ENCODE measurements at places on chromosomes 11 and 22. TPM values are rescaled to one million over a fixed set of nuclear protein-coding genes. Genes with fewer than 3 reads are reported as not detected.

ISX gene
- 0.30 TPM for polyA plus RNA-seq

DNA sequence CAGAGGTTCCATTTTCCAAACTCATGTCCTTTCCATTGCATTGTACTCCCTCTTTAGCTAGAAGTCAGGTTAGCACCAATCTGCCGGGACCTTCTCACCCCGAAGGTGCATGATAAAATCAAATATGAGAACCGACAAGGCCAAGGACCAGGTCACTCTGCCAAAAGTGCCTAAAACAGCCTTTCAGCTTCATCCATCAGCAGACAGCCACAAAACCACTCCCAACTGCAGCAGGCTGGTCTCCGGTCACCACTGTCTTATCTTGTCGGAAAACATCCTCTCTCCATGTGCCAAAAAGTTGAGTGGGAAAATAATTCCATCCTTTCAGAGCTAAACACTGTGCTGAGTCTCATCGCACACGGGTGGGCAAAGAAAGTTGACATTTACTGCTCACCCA is 1.4 kb downstream of the PI4KA start:
- no peak for DNase-seq

DNA sequence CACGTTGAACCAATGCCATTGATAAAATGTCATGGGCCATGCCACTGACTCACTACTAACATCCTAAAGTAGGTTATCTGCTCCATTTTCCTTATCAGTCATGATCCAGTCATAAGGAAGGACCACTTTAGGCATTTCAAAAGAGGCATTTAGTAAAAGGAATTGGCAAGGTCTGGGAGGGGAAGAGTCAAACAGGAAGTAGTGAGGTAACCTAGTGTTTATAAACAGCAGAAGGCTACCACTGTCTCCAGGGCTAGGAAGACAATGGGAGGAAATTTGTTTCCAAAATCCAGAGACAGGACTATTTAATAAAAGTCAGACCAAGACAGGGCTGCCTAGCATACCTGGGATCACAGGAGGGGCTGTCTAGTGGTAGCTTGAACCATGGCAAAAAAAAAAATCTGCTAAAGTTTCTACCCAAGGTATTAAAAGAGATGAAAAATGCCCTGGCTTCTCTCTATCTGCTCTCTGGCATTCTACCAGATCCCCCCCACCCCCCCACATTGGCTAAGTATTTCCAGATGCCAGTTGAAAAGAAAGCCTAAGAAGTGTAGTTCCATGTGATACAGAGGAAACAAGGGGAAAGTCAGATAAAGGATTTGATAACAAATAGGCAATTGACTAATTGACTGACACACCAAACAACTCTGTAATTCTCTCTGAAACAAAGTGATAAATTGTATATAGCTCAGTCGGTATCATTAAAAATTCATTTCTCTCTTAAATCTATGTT is 50.4 kb upstream of the C11orf87 start:
- no peak for DNase-seq

ELFN2 gene
- polyA plus RNA-seq, result 1.5 TPM

BCO2 gene
- polyA plus RNA-seq, result 7.0 TPM

DNA sequence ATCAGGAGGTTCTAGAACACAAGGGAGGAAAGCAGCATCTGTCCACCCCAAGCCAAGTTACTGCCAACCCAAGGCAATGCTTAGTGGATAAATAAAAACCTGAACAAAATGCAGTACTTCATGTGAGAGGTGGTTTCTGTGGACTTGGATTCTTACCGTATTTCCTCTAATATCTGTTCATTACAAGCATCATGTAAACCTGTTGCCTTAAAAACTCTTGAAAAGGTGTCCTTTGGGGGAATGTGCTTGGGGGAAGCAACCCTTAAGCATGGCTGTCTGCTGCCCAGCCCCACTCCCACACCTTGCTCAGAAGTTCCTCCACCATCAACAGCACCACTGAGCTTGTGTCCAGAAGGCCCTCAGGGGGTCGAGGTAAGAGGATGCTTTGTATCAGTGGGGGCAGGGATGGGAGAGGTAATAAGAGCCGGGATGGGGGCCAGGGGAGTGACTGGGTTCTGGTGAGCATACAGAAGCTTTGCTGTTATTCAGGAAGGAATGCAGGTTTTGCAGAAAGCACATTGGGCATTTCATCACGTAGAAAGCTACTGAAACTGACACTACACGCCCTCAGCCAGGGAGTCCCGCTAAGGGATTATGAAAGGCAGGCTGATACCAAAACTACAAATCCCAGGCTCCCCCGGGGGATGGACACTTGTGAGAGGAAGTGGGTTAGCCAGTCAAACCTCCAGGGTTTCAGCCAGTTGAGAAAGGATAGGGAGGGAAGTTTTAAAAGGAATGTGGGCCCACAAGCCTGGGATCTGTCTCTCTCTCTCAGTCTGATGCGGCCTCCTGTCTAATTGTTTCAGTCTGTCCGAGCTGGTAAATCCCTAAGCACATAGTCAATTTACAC is 52.0 kb downstream of the KCNJ1 start:
- DNase-seq, result peak; percentile 84
